ENCODE measurements at places on chromosomes 5 and 9.

DNA sequence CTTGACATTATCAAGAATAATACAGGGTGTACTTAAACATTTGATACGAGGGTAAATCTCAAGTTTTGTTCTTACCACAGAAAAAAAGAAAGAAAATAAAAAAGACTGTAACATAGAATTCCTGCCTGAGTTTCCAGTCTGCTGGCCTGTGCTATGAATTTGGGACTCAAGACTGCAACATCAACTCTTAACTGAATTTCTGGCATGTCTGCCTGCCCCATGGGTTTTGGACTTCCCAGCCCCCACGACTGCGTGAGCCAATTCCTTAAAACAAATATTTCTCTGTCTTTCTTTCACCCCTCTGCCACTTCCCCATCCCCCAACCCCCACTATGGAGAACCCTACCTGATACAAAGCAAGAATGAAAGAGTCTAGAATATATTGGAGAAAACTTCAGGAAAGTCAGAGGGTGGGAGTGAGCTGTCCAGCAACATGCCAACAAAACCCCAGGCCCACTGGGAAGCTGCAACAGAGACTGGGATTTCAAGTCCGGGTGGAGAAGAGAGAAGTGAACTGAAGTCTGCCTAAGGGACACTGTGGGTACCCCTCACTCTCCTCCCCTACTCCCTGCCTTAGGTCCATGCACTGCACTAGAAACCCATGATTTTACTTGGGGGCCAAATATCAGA is 43.0 kb downstream of the MARCHF3 start:
- DNase-seq, result no peak

- DNase-seq, result no peak
Observed at GRCh38 chr5:91283326-91283725, 99.8 kb downstream of the ARRDC3 start.

GRCh38 chr9:137160716-137161557 is 8.9 kb downstream of the LRRC26 start:
- no peak for DNase-seq

DNA sequence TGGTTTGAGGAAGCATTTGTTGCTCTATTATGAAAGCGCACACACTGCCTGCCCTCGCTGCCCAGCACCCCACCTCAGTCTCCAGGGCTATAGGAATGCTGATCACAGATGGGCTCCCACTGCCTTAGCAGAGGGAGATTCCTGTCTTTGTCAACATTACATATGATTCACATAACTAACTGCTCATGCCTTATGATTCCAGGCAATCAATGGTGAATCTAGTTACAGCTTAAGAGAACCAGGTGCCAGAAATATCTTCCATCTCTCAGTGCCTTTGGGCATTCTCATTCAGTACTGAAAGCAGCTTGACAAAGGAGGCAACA is 458.9 kb upstream of the C9orf72 start:
- DNase-seq, result no peak

GRCh38 chr5:56314529-56314928 is 81.4 kb upstream of the ANKRD55 start:
- no peak for DNase-seq

- DNase-seq, result no peak
Observed at GRCh38 chr5:145130996-145131395, 704.1 kb downstream of the PRELID2 start.

DNA sequence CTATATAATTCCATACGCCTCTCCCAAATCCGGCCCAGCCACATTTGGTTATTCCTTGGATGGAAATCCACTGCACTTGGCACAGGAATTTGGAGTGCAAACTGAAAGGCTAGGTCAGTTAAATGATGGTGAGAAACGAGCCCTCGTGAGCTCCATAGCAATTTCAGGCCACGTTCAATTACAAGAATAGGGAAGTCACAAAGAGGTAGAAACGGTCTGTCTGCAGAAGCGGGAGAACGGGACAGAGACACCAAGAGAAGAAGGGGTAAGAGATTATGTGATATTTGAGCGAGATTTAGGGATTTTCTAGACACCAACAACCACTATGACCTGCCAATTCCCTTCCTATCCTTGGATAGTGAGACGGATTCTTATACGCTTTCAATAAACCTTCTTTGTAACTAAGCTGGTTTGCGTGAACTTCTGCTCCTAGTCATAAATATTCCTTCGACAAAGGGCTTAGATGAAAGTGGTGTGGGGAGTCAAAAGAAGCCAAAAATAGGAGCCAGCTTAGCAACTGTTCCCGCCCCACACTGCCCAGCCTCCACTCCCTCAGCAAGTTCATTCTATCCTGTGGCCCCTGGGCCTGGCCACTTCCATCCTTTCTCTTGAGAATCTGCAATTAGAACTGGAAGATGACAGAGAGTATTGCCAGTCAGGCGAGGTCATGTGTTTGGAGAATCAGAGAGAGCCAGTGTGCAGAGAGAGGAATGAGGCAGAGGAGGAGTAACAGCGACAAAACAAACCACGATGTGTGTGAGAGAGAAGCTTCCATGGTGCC is 118.4 kb downstream of the ZNF608 start:
- no peak for DNase-seq

DNA sequence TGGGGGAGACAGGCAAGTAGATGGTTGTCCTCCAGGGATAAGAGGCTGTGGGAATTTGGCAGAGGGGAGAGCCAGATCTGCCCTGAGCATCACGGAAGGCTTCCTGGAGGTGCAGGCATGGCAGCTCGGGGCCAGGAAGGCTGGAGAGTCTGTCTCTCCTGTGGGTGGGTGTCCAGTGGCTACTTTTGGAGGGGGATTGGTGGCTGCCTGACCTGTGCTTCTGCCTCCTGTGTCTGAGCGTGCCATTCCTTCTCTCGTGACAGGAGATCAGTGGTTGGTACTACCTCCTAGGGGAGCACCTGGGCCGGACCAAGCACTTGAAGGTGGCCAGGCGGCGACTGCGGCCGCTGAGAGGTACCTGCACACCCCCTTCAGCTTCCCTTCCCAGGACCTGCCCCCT is 33.5 kb downstream of the RGS3 start:
- no peak for DNase-seq

- DNase-seq, result no peak
Observed at GRCh38 chr5:83931969-83932368, 211.3 kb upstream of the HAPLN1 start.

- no peak for DNase-seq
Observed at GRCh38 chr9:15294604-15295003, 12.4 kb downstream of the TTC39B start.

GRCh38 chr5:16937503-16938161 is 1.5 kb upstream of the MYO10 start:
- DNase-seq, result no peak

DNA sequence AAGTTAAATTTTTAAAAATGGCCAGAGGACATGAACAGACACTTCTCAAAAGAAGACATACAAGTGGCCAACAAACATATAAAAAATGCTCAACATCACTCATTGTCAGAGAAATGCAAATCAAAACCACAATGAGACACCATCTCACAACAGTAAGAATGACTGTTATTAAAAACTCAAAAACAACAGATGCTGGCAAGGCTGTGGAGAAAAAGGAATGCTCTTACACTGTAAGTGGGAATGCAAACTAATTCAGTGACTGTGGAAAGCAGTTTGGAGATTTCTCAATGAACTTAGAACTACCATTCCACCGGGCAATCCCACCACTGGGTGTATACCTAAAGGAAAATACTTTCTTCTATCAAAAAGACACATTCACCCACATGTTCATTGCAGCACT is 168.5 kb upstream of the PIK3R1 start:
- DNase-seq, result no peak

DNA sequence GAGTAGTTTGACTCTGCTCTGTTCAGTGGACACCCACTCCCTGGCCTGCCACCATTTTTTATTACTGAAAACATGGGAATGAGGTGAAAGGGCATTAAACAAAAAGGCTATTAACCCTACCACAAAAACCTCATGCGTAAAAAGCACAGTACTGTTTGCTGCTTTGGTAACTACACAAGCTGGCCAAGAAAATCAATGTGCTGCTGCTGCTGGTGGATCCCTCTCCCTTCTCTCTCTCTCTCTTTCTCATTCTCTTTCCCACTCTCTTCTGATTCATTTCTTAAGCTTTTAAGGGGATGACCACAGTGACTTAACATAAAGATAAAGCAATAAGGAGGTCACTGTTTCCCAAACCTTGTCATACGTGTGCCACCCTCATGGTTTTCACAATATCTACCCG is 183.2 kb upstream of the TBC1D2 start:
- DNase-seq, result no peak

- DNase-seq, result no peak
Observed at GRCh38 chr5:121182788-121183490, 668.7 kb upstream of the FTMT start.

DNA sequence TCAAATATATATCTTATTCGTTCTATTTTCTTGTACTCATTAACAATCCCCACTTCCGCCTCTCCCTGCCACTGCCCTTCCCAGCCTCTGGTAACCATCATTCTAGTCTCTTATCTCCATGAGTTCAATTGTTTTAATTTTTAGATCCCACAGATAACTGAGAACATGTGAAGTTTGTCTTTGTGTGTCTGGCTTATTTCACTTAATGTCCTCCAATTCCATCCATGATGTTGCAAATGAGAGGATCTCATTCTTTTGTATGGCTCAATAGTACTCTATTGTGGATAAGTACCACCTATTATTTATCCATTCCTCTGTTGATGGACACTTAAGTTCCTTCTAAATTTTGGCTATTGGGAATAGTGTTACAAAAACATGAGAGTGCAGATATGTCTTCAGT is 17.2 kb upstream of the CMYA5 start:
- DNase-seq, result no peak

- no peak for DNase-seq
Observed at GRCh38 chr9:15211815-15212495, 95.1 kb downstream of the TTC39B start.

DNA sequence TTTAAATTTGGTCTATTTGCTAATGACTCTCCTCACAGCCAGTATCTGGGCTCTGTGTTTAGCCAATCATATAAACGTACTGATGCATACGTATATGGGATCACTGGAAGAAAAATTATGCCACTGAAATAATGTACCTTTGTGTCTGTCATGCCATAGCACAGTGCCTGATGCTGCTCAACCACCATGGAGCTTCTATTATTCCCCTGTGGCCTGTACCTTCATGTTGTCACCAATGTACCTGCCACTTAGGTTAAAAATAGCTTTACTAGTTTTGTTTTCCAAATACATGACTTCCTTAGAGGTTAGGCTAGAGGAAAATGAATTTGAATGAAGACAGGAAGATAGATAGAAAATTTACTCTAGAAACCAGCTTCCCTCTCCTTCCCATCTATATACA is 34.6 kb downstream of the HACD4 start:
- DNase-seq, result no peak

DNA sequence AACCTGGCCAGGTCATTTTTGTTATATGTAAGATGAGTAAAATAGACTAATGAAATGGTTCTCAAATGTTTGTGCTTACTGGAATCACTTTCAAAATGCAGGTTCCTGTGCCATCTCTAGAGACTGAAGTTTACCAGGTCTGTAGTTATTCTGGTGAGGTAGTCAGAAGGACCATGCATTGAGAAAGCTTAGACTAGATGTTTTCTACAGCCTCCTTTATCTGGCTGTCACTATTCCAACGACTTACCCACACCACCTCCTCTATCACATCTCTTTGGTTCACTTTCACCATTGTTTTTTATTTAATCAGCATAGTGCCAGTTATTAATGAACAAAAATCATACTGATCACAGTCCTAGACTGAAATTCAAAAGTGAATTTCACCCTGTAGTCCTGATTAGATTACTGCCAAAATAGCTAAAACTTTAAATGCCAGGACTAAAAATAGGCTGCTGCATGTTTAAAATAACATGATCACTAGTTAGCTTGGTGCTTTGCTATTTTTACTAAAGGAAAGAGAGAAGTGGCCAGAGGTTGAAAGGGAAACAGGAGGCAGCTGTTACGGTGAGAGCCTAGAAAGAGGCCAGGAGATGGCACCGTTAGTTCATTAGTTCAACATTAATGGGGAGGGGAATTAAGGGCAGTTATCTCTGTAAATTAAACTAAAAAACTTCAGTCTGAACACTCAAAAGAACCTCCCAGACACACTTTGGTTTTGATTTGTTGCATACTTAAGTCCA is 13.9 kb upstream of the FNIP1 start:
- DNase-seq, result no peak

- no peak for DNase-seq
Observed at GRCh38 chr5:96626956-96627355, 35.2 kb upstream of the CAST start.

GRCh38 chr5:58366461-58366860 is 93.4 kb downstream of the PLK2 start:
- no peak for DNase-seq

- DNase-seq, result no peak
Observed at GRCh38 chr5:180969406-180969805, 19.2 kb upstream of the BTNL3 start.

GRCh38 chr9:114513055-114513958 is 8.0 kb upstream of the WHRN start:
- DNase-seq, result no peak

DNA sequence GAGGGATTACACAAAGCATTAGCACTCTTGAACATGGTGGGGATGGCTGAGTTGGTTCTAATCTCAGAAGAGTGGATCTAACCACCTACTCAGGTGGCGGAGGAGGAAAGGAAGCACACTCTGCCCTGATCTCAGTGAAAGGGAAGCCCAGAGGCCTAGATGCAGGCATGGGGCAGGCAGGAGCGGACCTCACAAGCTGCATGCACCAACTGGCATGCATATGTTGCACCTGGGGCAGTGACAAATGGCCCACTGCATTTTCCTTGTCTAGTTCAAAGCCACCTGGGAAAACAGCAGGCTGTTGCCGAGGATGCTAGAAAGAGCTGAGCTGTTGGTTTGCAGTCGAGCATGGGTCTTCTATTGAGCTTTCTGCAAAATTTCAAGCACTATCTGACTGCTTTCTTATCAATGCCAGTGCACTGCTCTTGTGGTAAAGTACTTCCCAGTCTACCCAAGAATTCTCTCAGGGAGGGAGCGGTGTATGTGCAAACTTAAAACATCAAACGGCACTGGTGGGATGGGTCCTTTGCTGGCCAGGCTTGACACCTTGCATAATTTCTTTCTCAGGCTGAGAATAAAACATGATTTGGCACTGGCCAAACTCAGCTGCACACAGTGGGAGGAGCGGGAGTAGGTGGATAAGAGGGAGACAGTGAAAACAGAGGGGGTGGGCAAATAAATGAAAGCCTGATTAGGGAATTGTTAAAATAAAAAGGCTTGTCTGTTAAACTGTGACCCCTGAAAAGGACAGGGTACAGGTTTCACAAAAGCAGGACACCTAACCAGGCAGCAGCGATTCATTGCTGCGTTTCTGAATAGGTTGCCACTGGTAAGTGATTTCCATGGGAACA is 108.9 kb downstream of the MARCHF3 start:
- DNase-seq, result no peak

DNA sequence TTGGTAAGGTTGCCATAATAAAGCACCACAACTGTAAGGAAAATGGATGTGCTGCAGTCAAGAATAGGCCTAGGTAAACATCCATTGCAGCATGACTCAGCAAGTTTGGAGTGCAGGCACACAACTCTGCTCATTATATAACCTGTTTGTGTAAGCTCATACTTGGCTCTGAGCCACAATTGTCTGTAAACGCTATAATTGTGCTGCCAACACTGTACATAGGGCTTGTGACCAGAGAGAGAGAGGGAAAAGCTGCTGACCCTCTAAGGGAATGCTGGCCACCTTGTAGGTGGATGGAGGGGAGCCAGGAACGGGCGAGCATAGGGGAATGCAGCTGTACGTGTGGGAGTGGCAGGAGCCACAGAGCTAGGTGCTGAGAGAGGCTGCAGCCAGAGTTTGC is 2186.5 kb upstream of the ACO1 start:
- no peak for DNase-seq

- no peak for DNase-seq
Observed at GRCh38 chr5:156647034-156647451, 203.1 kb upstream of the PPP1R2B start.

Measured in GOT3 (cell line).